Breast epithelium (tissue), 4 donors: ENCODE measurements at places on chromosomes 3 and 15. TPM values are rescaled to one million over a fixed set of nuclear protein-coding genes. Genes with fewer than 3 reads are reported as not detected.

- no peak for DNase-seq
These were observed 172.0 kb downstream of the UNC13C start for GRCh38 chr15:54150255-54150654.

DNA sequence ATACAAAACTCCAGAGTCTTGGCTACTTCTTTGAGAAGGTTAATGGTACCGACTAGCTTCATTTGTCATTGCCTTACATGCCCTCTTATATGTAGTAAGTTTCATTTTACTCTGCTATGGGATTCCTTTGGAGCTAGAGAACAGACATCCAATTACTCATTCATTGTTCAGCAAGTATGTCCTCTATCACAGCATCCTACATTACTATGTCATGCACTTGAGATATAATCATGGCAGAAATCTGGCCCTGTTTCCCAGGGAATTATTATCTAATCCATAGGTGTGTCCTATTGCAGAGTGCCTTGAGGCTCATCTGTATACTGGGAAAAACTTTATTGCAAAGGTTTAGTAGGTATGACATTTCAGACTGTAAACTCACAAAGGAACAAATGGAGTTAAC lies 333.1 kb upstream of the NECTIN3 start:
- no peak for DNase-seq

GRCh38 chr3:65532749-65533148 lies 506.0 kb downstream of the MAGI1 start:
- DNase-seq = no peak

DNA sequence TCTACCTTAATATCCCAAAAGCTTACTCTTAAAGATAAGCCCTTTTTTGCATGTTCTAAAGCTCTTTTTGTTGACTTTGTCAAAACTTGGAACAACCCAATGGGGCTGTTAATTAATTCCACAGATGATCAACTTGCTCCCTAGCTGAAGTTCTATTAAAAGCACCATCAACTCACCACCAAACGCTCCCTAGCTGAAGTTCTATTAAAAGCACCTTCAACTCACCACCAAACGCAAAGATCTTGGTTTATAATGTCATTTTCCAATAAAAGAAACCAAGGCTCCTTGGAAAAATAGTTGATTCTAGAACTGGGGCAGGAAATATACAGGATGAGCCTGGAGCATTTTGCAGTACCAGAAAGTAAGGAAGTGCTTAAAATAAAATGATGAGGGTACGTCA lies 122.3 kb upstream of the STT3B start:
- no peak for DNase-seq

GRCh38 chr15:67394873-67395639 lies 125.9 kb upstream of the C15orf61 start:
- no peak for DNase-seq

DNA sequence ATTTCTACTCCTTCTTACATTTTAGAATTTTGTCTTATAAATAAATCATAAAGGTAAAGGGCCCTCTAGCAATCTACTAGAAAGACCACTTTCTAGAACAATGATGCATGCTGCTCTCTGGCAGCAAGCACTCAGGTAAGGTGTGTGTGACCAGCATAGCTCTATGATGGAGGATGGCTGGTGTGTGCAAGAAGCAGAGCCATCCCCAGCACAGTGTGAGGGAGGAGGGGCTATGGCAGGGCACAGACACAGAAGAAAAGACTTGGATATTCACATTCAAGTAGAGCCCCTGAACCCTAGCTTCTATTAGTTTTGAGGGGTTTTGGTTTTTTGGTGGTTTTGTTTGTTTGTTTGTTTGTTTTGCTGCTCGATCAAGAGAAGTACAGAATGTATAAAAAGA lies 277.1 kb upstream of the CCDC54 start:
- DNase-seq = no peak

DNA sequence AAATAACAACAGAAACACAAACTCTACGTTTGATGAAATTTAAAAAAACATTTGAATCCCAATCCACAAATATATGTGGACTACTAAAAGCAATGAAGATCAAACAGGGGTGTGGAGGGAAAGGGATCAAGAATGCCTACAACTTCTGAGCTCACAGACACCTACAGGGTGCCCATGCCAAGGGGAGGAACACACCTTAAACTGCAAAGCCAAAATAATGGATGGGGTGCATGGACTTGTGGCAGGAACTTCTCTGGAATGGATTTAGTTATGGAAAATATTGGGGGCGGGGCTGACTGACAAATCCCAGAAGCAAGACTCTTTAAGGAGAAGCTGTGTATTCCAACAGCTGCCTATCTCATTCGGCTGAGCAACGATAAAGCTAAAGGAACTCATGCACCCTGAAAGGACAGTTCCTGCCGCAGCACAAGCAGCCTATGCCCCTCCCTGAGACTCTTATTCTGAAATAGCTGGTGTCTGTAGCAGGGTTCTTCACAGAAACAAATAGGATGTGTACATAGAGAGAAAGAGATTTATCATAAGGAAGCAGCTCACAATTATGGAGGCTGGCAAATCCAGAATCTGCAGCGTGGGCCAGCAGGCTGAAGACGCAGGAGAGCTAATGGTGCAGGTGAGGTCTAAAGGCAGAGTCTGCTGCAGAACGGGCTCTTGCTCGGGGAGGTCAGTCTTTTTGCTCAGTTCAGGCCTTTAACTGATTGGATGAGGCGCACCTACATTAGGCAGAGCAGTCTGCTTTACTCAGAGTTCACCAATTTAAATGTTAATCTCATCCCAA lies 24.5 kb upstream of the PLA2G4D start:
- no peak for DNase-seq

DNA sequence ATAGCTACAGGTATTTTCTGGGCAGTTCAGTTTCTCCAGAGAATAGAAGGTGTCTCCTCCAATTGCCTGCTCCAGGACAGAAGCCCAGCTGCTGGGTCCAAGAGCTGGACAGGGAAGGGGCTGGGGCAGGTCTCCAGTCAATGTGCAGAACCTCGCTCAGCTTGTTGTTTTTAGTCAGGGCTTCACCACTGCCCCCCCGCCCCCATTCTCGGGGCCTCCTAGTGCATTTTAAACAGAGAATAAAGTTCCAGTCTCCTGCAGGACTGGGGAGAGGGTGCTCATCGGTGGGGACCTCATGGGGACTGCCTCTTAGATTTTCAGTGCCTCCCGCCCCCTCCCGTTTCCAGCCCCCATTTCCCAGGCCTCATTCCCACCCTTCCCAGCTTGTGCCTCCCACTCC lies 216.6 kb downstream of the XXYLT1 start:
- no peak for DNase-seq

- DNase-seq = no peak
These were observed 631.0 kb upstream of the ALCAM start for GRCh38 chr3:104735691-104736090.

GRCh38 chr3:113753376-113753985 lies 6.6 kb downstream of the ATP6V1A start:
- DNase-seq = no peak

DNA sequence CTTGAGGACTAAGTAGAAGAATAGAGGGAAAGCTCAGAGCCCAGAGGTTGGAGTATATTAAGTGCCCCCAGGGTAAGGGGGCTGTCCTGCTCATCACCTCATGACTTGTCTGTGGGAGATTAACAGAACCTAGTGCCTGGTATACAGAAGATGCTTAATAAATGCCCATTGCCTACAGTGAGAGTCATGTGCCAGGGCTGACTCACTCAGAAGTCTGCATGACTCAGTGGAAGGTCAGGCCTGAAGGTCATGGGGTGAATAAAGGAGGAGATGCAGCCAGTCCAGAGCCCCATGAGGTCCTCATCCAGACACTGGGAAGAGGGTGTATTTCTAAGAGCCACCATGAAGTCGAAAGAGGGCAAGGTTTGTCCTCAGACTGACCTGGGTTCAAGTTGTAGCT lies 62.5 kb upstream of the TLE3 start:
- DNase-seq = no peak

The RTF1 gene
- total RNA-seq = 34.2 TPM

The FAM219B gene
- total RNA-seq = 51.4 TPM

The SMC4 gene
- 25.2 TPM for total RNA-seq

The CIDEC gene
- 1,697 TPM for total RNA-seq

The LAMB2 gene
- total RNA-seq = 540 TPM

The CLDN18 gene
- not detected for total RNA-seq

The RASSF1 gene
- total RNA-seq = 49.8 TPM

The KY gene
- 1.2 TPM for total RNA-seq
